ENCODE measurements at places on chromosomes 6 and 20.

- DNase-seq = no peak
Measured at GRCh38 chr20:32945710-32946221, 58.5 kb downstream of the SUN5 start.

DNA sequence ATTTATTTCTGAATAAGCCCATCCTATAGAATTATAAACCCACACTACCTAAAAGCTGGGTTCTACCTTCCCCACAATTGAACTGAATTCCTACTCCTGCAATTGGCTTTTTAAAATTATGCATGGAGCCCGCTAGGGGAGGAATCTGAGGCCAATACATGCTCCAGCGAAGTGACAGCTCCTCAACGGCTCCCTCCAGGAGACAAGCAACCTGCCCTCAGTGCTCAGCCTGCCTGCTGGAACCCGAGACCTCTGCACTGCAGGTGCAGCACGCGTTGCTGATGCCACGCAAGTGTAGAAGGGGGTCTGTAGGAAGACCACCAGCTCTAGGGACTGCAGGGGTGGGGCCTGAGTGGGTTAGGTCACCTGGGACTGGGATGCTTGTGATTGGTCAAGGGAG, 170.2 kb upstream of the CDYL start:
- DNase-seq = no peak

- no peak for DNase-seq
Measured at GRCh38 chr6:99119109-99120031, 171.6 kb upstream of the FBXL4 start.

GRCh38 chr20:63574829-63575743, 1.0 kb upstream of the HELZ2 start:
- DNase-seq = no peak

DNA sequence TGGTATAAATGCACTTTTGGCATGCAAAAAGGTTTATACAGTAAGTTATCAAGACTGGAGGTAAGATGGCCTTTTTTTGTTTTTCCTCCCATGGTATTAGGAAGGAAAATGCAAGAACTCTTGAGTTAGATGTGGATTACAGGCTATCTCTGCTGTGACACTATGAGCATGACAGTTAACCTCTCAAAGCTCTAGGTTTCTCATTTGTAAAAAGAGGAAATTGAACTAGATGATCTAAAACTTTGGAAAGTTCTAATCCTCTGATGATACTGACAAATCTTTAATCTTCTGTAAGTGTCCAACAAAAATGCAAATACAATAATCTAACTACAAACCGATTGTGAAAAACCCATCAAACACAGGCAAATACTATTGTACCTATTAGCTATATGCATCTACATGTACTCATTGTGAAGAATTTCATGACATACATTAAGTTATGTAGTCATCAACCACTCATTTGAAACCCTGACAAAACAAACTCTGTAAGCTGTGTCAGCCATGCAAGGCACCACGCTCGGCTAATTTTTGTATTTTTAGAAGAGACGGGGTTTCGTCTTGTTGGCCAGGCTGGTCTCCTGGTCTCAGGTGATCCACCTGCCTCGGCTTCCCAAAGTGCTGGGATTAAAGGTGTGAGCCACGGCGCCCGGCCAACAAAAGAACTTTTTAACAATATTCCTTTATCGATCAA, 4.2 kb downstream of the CDK19 start:
- DNase-seq = no peak

All from left hindlimb (tissue), 1 donor.